ENCODE measurements at places on chromosomes 1 and 21.

GRCh38 chr1:20093940-20094391 is 24.0 kb downstream of the PLA2G5 start:
- peak; percentile 91 for ATAC-seq

DNA sequence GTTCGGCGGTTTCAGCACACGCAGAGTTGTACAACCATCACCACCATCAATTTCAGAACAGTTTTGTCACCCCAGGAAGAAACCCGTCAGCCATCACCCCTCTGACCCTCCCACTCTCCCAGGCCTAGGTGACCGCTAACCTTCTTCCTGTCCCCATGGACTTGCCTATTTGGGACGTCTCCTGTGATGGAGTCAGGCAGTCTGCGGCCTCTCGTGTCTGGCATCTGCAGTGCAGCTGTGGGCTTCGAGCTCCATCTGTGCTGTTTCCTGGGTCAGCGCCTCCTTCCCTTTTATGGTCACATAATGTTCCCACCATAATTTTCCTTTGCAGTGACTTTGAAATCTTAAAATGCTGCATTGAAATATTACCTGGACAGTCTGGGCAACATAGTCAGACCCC is 24.4 kb downstream of the SLC45A1 start:
- ATAC-seq, result no peak

DNA sequence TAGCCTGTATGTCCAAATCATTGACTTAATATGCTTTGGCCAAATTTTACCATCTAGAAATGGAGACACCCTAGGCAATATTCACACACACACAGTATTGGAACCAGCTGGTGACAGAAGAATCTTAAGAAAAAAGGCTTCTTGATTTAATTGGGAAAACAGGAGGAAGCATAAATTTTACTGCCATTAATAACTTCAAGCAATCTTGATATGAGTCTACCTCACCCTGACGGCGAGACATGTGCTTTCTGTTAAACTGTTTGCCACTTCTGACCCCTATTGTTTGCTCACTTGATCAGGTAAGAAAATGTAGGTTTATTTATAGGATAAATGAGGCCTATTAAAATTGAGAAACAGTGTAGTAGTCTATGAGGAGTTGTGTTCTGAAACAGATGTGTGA is 73.2 kb downstream of the KIFAP3 start:
- ATAC-seq, result no peak

- ATAC-seq, result no peak
Measured at GRCh38 chr1:15407580-15407979, 2.1 kb upstream of the EFHD2 start.

DNA sequence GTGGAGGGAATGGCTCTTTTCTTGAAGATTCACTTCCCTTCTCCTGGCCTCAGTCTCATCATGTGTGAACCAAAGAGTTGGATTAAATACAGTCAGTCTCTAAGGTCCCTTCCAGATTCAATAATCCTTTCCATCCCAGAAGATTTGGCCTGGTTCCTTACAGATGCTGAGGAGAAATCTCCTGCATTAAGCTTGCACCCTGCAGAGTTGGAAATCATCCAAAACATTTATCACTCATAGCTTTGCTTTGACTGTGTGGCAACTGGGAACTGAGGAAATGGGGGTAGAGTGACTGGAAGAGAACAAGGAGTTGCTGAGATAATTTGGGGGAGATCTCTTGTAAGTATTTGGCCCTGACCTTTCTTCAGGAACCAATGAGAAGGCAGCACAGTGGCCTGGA is 220.5 kb upstream of the SGIP1 start:
- ATAC-seq, result no peak

DNA sequence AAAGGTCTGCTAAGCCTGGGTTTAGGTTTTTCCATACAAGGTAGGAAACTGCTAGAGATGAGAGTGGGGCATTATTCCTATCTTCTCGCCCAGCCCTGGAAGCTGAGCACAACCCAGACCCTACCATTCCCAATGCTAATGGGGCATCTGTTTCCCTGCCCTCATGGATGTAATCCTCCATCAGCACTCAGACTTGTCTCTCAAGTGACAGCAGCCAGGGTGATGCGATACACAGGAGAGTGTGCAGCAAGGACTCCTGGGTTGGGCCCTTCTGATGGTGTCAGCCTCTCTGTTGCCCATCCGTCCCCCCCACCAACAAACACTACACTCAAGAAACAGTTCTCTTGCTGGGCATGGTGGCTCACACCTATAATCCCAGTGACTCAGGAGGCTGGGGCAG is 5.9 kb upstream of the INPP5B start:
- ATAC-seq, result no peak

DNA sequence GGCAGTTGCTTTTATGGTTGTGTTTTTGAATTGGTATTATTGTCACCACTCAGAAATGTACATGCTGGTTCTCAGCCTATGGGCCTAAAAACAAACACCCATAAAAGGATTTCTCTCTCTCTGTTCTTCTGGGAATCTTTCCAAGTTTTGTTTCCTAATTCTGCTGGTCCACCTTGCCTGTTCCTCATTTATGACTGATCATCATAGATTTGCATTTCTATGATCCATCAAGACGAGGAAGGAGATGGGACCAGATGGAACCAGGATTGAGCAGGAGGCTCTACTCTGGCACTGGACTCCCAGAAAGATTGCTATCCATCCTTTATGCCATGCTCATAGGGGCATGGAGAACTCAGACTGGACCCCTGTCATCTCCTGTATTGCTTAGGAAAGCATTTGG is 162.2 kb downstream of the C1orf94 start:
- no peak for ATAC-seq

DNA sequence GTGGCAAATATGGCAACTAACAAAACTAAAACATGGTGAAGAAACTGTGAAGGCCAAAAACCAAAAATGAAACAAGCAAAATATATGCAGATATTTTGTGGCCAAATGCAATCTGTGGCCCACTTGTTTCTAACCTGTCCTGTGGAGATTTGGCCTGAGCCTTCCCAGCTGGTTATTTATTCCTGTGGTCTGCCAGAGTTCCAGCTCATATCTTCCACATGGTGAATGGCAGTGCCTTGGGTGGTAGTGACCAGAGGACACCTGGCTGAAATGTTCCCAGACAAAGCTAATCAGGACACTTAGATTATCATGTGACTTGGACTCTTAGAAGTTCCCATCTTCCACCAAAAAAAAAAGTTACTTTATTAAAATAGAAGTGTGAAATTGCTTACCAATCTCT is 39.7 kb downstream of the RNASEL start:
- no peak for ATAC-seq

- ATAC-seq, result no peak
Measured at GRCh38 chr1:153849487-153850185, 73.1 kb downstream of the GATAD2B start.

- ATAC-seq, result no peak
Measured at GRCh38 chr1:12088607-12089006, 25.5 kb downstream of the TNFRSF8 start.

- ATAC-seq, result no peak
Measured at GRCh38 chr21:42447732-42448131, 44.0 kb downstream of the UBASH3A start.

DNA sequence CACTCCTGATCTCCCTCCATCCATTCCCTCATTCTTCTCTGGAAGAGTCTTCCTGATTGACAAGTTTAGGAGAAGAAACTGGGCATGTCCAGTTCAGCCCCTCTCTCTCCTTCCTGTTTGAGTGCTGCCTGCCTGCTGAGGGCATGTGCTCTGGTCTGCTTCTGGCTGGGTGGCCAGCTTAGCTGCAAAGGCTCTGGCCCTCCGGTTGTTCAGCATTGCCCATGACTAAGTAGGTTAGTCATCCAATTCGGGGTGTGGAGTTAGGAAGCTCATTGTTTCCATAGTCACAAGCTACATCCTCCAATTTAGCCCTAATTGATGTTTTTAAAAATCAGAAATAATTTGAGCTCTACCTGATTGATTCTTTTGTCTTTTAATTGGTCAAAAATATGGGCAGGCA is 25.6 kb upstream of the PLA2G2E start:
- ATAC-seq, result no peak

DNA sequence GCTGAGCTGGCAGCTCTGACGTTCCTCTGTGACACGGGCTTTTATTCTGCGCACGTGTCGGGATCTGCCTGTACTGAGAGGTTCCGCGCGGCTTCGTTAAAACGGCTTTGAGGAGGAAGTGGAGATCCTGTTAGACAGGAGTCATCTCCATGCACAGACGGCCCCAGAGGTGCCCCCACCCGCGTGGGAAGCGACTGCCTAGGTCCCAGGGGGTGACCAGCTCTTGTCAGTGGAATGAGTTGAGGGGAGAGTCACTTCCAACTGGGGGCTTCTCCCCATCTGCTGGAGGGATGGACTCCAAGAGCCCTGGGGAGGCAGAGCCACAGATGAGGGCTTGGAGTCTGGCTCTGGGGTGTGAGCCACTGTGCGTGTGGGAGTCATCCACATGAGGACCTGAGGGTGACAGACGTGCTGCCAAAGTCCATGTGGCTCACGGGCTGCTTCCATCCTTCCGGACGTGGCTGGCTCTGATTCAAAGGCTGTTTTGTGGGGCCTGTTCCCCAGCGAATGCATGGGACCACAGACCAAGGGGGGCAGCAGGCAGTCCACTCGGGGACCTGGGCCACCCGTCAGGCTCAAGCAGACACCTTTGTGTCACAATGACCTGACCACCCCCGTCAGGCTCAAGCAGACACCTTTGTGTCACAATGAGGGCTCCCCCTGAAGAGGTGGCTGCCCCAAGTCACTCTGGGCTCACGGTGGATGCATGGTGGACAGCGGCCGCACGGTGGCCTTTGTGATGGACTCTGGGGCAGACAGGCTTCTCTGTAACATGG is 26.8 kb downstream of the PTTG1IP start:
- peak; percentile 71 for ATAC-seq

DNA sequence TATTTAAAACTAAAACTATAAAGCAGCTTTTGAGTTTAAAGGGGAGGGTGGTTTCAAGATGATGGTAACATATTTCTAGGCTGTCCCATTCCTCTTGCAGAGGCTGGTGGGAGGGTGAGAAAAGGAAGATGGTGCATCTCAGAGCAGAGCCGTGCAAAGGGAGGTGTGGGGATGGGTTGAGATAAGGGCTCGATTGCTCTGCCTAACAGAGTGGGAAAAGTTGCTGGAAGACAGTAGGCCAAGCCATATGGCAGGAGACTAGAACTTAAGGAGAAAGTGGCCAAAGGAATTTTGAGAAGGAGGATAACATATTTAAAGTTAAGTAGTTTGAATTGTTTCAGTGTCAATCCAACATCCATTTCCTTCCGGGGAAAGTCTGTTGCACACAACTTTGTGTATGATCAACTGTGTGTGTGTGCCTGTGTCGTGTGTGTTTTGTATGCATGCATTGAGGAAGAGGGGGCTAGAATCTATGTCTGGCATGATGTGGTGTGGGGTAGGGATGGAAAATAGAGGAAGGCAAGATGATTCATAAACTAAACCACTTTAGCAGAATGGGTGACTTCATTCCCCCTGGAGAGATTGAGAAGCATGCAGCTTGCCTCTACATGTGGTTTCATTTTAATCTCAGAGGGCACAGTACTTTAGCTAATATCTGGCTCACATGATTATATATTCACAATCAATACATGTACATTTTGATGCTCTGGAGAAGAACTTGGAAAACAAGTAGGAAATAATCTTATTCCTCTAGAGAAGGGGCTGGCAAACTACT is 145.0 kb upstream of the DNAH14 start:
- ATAC-seq, result no peak

GRCh38 chr1:235917267-235917811 is 50.6 kb upstream of the LYST start:
- peak; percentile 94 for ATAC-seq

DNA sequence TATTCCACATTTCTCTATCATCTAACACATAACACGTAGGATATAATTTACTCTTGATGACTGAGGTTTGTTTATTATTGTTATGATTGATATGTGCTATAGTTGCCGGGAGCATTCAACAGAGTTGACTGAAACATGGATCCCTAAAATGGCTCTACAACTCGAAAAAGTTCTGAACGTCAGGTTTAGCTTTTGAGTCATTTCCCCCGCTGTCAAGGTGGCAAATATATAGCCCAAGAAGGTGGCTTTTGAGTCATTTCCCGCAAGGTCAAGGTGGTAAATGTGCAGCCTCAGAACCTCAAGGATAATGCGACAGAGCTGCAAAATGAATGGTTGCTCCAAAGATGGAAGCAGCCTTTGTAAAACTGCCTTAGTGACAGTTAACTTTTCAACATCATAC is 104.0 kb downstream of the NIBAN1 start:
- no peak for ATAC-seq

GRCh38 chr21:16195538-16195910 is 465.7 kb downstream of the USP25 start:
- no peak for ATAC-seq

- no peak for ATAC-seq
Measured at GRCh38 chr21:45505416-45506021, 36.7 kb downstream of the SLC19A1 start.

GRCh38 chr1:228366866-228367741 is 39.5 kb downstream of the TRIM11 start:
- no peak for ATAC-seq

GRCh38 chr1:178057141-178057765 is 36.7 kb upstream of the RASAL2 start:
- ATAC-seq, result no peak

DNA sequence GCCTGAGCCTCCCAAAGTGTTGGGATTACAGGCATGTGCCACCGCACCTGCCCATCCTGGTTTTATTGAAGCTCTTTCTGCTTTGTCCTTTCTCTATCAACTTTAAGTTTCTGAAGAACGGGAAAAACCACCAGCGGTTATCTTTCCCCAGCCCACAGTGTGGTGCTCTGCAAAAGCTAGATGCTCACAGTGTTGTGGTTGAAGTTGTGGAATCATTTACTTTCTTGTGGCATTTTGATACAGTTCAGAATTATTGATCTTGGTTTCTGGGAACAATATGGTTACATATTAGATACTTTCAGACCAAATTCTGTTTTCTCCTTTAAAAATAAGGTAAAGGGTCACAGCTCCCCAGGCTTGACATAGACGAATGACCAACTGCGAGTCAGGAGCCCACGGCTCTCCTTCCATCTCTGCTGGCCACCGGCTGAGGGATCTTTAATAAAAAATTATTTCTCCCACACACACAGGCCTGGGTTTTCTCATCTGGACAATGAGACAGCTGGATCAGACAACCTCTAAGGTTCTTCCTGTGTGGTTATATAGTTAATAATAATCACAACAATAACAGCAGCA is 385.3 kb downstream of the SETD4 start:
- ATAC-seq, result no peak

DNA sequence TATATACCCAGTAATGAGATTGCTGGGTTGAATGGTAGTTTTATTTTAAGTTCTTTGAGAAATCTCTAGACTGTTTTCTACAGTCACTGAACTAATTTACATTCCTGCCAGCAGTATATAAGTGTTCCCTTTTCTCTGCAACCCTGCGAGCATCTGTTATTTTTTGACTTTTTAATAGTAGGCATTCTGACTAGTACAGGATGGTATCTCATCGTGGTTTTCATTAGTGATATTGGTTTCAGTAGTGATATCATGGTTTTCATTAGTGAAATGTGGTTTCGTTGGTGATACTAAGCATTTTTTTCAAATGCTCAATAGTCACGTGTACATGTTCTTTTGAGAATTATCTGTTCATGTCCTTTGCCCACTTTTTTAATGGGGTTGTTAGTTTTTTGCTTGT is 316.8 kb downstream of the PTBP2 start:
- ATAC-seq, result no peak

Measured in gastroesophageal sphincter (tissue), 4 donors.